Temporal lobe (tissue), 4 donors: ENCODE measurements at places on chromosomes 7 and 10. TPM values are rescaled to one million over a fixed set of nuclear protein-coding genes. Genes with fewer than 3 reads are reported as not detected.

TLX1 gene
- not detected for total RNA-seq

IGFBP1 gene
- 0.25 TPM for total RNA-seq

ZNF853 gene
- total RNA-seq = 19.2 TPM

NME8 gene
- not detected for total RNA-seq

UCN3 gene
- total RNA-seq = not detected

OR6V1 gene
- total RNA-seq = not detected

LIPF gene
- total RNA-seq = 3.4 TPM

KAZALD1 gene
- total RNA-seq = 0.25 TPM

RBM17 gene
- total RNA-seq = 36.9 TPM

MLXIPL gene
- total RNA-seq = not detected

LRRC27 gene
- total RNA-seq = 13.5 TPM

GRID2IP gene
- total RNA-seq = 0.74 TPM

DOCK4 gene
- total RNA-seq = 81.6 TPM

IMMP2L gene
- 6.1 TPM for total RNA-seq

UTF1 gene
- not detected for total RNA-seq

CXCL12 gene
- 15.0 TPM for total RNA-seq

TRPV5 gene
- total RNA-seq = not detected

CWF19L1 gene
- 20.9 TPM for total RNA-seq

ZNF722 gene
- total RNA-seq = not detected

SPDYE8 gene
- 0.25 TPM for total RNA-seq

VPS37D gene
- total RNA-seq = 14.5 TPM

DRGX gene
- not detected for total RNA-seq

PNLIPRP2 gene
- total RNA-seq = not detected
